ENCODE measurements at places on chromosomes 5 and 9.

DNA sequence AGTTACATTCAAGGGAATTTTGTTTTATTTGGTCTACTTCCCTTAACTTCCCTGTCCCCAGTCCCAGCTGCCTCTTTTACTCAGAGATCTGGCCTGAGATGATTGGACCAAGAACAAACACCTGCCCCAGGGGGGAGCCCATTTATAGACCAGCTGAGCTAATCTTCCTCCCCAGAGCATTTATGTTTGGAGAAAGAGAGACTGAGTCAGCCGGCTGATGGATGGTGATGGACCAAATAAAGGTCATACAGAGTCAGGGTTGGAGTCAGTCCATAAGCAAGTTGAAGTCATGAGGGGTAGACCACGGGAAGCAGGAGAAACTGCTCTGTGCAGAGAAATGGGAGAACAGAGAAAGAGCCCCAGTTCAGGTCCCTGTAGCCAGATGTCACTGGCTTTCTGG lies 77.7 kb downstream of the TMEM174 start:
- DNase-seq: no peak

DNA sequence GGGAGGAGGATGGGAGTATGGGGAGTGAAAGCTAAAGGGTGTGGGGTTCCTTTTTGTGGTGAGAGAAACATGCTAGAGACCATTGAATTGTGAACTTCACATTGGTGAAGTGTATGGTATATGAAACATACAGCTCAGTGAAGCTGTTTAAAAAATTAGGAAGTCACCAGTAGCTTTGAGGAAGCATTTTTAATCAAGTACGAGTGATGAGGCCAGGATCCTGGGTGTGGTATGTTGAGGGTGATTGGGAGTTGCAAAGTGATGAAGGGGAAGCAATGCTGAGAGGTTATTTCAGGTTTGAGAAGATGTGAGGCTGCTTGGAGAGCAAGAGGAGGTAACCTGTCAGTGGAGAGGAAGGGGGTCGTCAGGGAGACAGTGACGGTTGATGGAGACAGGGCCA lies 22.7 kb upstream of the CLK4 start:
- no peak for DNase-seq

DNA sequence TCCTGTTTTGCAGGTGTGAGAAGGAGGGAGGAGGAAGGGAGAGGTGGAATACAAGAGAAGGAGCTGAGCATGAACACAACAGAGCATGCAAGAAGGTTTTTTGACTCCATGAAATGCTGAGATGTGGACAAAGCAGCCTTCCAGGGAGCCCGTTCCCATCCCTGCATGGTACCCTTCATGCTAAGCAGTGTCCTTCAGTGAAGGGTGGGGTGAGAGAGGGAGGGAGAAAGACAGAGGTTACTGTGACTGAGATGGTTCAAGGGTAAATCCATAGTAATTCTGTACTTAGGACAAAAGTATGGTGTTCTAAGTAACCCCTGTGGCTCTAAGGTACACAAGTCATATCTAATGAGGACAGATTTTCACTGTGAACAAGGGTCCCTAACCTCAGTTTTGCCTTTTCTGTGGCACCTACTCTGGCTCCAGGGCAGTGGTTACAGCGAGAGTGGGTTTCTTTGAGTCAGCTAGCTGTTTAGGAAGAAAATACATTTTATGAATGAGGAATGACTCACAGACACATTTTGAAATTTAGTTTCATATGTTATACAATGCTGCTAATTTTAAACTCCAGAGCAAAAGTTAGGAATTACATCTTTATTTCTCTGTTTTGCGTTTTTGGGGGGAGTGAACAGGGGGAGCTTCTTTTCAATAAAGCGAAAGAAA lies 184.9 kb upstream of the SLC12A2 start:
- no peak for DNase-seq

DNA sequence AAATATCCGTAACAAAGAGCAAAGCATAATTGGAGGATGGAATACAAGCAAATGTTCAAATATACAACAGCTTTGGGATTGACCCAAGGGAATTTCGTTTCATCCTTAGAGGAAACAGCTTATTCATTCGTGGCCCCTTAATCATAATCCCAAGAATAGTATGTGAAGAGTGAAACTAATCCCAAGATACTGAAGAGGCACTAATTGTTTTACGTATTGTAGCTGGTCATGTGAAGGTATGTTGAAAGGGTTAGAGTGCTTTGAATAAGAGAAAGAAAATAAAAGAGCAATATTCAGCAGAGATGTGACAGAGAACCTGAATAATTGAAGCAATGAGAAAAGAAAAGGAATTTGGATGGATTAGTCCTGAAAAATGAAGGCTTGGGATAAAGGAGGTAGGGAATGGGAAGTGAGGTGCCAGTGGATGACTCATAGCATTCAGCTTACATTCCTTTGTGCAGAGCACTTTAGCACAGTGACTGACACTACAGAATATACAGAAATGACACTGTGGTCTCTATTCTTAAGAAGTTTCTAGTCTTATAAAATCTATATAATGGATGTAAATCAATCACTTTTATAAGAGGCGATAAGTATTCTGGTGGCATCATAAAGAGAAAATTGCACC lies 221.9 kb downstream of the TLR4 start:
- DNase-seq: no peak

DNA sequence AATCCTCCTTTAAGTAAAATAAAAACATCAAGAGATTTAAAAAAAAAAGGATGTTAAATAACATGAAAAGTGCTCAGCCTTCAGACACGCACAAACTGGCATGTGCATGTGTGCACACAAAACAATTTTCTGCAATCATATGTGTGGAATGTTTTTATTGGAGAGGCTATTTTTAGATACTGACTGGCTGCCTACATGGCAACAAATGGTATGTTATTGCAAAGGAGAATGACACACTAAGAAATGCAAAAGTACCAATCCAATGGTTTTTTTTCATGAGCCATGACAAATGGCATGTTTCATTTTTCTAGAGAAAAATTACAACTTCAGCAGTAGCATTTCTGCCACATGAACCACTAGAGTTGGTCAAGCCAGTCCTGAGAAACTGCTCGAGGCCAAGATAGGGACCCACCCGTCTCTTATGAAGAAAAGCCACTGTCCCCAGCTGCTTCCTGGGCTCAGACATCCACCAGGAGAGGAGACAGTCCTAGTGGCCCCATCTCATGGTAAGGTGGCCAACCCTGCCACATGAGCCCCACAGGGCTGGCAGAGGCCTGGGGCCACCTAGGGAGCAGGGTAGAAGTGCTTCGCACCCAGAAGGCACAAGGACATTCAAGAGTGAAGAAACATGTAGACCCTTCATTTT lies 116.4 kb downstream of the MYO10 start:
- no peak for DNase-seq

DNA sequence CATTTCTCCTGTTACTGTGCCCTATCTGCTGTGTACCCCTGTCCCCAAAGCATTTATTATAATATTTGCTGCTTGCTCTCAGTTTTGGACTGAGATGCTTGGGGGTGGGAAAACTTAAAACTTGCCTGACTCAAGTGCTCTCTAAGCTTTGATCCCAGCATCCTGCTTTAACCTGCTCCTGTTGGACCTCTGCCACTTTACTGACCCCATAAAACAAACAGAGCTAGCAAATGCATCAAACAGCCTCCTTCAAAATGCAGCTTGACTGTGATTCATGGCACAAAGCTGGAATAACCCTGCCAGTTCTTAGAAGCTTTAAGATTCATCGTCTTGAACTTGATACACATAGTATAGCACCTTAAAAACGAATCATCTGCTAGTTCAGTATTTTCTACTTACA lies 212.5 kb downstream of the DEPDC1B start:
- no peak for DNase-seq

- no peak for DNase-seq
Measured at GRCh38 chr9:8946461-8946860, 1146.9 kb upstream of the DMAC1 start.

- no peak for DNase-seq
Measured at GRCh38 chr5:160271396-160271795, 41.0 kb downstream of the CCNJL start.

DNA sequence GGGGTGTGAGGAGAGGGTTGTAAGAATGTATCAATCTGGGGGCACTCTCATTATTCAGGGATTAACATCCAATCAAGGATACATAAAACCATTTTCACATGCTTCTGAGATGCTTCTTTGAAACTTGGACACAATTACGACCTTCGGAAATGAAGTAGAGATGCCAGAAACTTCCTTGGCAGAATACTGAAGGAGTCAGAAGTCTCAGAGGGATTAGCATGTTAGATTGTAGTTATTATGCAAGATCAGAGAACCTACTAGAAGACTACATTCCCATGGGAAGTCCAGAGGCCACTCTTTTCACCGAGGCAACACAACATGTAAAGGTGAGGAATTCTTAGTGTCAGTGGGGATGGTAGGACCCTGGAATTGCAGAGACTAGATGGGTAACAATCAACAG lies 5.1 kb upstream of the SLC22A4 start:
- no peak for DNase-seq

DNA sequence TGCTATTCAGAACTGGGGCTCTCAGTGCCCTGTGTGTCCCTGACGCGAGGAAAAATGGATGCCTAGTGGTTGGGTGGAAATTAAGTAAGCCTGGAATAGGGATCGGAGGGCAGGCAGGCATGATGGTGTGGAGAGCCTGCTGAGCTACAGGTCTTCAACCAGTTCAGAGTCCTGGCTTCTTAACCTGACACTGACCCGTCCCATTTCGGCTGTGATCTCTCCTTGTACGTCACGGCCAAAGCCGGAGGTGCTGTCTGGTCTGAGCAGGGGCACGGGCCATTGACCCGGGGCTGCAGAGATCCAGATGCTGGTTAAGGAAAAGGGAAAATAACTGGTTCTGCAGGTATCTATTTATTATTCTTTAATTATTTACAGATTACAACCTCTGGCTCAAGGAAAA lies 27.9 kb downstream of the RHOBTB3 start:
- DNase-seq: no peak

- DNase-seq: no peak
Measured at GRCh38 chr9:71858812-71859211, 52.2 kb downstream of the ABHD17B start.

DNA sequence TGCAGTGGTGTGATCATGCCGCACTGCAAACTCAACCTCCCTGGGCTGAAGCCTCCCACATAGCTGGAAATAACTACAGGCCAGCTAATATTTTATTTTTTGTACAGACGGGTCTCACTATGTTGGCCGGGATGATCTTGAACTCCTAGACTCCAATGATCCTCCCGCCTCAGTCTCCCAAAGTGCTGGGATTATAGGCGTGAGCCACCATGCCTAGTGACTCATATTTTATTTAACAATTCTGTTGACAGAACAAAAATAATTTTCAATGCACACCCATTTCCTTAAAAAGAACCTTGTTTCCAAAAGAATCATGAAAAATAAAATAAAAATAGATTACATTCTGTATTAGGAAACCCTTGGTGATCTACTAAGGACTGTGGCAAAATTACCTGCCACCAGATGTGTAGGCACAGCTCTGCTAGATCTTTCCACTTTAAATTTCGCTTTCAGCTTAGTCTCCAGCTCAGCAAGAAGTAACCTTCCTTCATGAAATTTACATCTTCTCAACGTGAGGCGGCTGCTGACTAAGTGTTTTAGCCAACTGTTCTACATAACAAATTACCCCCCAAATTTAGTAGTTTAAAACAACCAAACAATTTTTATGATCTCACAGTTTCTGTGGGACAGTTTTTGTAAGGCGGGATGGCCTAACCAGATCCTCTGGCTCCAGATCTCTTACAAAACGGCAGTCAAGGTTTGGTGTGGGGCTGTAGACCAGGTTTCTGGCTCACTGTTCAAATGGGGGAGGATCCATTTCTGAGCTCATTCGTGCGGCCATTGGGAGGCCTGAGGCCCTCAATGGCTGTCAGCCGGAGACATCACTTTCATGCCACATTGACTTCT lies 32.6 kb upstream of the GOLPH3 start:
- no peak for DNase-seq

GRCh38 chr5:155871623-155872022 lies 455.3 kb upstream of the SGCD start:
- no peak for DNase-seq

DNA sequence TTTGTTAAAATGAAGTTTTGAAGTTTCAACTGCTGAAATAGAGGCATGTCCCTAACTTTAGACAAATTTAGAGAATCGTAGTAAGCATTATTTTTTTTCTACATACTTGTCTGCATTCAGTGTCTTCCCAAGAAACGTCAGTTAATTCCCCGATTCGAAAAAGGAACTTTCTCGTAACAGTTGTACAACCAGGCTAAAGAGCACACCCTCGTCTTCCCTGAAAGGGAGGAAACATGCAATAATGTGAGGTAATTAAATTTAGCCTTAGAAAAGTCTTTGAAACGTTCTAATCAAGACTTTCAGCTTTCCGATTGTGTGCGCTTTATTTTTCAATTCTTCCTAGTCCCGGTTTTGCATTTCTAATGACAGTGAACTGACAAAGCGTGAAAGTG lies 374 bp upstream of the SLC1A3 start:
- DNase-seq: no peak

- no peak for DNase-seq
Measured at GRCh38 chr9:137666513-137666822, 47.7 kb downstream of the EHMT1 start.

GRCh38 chr5:119353213-119353612 lies 2.6 kb upstream of the TNFAIP8 start:
- DNase-seq: no peak

DNA sequence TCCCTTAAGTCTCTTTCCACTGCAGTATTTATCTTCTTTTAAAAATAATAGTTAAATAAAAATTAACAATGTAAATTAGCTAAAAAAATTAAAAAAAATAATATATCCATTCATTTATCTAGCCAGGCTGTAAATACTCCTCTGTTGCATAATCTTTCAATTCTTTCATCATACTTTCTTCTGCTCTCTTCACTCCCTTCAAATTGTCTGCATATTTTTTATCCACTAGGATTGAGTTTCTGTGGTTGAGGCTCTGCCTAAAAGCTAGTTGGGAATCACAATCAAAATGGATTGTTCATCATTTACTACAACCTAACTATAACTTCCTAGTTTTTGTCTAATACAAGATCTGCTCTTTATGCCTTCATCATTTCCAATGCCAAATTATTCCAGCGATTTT lies 182.2 kb downstream of the PDE4D start:
- DNase-seq: no peak

DNA sequence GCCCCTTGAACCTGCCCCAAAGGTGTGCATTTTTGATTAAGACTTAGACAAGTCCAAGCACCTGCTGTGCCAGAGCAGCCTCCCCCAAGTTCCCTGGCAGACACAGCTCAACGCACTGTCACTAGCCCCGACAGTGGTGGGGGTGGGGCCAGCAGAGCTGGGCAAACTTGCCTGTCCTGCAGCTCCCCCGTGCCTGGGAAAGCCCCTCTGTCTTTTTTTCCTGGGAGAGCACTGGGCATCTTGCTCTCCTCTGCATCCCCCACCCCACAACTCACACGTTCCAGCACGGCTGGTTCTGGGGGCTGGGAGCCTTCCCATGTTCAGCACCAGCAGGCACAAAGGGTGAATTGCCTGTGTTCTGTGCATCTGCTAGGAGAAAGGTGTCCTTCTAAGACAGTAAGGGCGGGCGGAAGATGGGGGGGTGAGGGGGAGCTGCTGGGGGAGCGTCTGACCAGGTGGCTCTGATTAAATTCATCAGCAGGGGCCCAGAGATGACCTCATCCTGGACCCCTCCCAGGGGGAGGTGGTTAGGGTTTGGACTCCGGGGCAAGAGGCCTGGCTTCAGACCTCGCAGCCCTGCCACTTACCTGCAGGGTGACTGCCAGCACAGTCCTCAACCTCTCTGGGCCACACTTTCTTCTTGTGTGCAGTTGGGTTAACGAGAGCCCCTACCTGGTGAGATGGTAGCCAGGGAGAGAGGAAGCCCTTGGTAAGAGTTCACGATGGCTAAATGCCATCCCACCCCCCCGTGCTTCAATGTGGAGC lies 23.5 kb downstream of the HMCN2 start:
- DNase-seq: no peak

Measured in NCI-H187 (cell line).